ENCODE measurements at places on chromosomes 4 and X.

DNA sequence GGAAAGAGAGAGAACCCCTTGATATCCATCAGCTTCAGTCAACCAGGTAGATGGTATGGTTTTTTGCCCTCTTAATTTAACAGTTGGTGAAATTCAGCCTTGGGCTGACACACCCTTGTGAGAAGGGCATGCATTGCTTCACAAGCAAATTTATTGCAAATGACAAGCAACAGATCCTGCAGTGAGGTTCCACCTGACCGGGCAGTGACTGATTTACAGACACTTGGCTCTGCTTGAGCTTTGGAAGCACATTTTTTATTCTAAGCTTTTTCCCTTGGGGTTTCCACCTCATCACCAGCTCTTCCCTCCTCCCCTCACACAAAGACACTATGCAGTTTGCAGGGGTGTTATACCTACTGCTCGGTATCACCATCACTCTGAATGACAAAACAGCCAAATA lies 28.3 kb upstream of the SERTM2 start:
- DNase-seq = no peak

DNA sequence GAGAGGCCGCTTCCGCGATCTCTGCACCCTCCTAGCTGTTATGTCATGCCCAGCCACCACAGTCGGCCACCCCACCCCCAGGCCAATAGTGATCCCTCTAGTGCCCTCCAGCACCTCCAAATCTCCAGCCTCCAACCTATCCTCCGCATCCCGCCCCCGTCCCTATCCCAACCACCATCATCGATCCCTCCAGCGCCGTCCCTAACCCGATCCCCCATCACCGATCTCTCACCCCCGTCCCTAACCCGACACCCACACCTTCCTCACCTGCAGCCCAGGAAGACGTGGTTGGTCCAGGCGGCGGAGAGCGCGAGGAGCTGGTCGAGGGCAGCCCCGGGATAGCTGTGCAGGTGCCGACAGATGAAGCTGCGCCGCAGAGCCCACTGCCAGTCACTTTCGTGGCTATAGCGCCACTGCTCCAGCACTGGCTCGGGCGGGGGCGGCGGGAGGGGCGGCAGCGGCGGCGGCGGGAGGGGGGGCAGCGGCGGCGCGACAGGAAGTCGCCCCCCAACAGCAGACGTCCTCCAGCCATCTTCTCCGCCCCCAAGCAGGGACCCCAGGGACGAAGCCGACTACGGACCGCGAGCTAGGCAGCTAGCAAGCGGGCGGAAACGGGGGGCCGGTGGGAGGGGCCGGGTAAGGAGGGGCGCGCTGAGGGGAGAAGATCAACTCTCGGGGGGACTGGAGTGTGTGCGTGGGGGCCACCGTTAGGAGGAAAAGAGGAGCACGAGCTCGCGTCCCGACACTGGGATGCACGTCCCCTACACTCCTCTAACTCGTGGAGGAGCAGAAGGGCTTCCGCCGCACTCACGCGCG lies 552 bp downstream of the NKRF start:
- DNase-seq = no peak

DNA sequence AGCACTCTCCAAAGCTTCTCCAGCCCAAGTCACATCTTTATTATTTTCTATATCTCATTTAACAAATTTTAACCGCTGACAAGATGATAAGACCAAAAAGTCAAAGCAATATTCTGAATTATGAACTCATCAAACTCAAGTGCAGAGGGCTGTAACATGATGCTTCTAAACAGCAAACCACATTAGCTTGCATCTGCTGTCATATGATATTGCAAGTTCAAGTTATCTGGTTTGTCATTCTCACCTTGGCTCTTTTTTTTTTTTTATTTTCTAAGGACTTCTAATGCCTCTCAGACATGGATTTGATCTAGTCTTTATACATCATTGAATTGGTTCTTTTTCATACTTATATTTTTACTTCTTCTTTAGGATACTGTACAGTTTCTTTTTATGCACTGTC lies 93.4 kb downstream of the SLC10A7 start:
- DNase-seq = no peak

- DNase-seq = no peak
These were observed 10.8 kb upstream of the KLKB1 start for GRCh38 chr4:186216465-186217024.

GRCh38 chrX:84634201-84634782 lies 132.0 kb upstream of the HDX start:
- no peak for DNase-seq

- DNase-seq = no peak
These were observed 16.1 kb downstream of the BST1 start for GRCh38 chr4:15718959-15719358.

All from central memory CD8-positive, alpha-beta T cell (primary cell).